Thymus (tissue), 14 donors: ENCODE measurements at places on chromosomes 6 and 20.

DNA sequence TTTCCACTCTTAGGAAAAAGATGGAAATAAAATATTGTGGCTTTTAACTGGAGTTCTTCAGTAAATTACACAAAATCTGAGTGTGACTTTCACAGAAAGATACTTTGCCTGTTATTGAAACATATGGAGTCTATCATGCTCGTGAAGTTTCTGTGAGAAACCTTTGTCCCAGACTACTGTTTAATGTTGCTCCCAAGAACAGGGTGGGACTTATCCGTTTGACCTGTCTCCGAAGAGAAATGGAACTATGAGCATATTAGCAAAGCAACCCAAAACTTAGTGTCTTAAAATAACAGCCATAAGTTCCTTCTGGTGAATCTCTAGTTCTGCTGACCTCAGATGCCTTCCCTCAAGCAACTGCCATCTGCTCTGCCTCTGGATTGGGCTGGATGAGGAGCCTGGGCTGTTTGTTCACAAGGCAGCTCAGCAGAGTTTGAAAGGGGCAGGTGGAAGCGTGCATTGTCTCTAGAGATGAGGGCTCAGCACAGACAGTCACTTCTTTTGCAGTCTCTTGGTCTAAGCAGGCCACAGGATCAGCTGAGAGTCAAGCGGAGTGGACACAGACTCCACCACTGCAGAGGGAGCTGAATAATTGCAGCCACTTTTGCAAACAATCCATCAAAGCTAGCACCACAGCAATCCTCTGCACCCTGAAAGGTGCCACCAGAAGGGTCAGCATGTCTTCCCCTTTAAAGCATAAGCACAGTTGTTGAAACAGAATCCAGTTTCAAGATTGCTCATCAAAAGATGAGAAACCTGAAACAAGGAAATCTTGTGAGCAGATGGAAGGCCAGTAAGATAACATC, 52.8 kb downstream of the MYB start:
- DNase-seq, result no peak

- no peak for DNase-seq
Measured at GRCh38 chr20:46209930-46210671, 92.0 kb downstream of the CD40 start.

DNA sequence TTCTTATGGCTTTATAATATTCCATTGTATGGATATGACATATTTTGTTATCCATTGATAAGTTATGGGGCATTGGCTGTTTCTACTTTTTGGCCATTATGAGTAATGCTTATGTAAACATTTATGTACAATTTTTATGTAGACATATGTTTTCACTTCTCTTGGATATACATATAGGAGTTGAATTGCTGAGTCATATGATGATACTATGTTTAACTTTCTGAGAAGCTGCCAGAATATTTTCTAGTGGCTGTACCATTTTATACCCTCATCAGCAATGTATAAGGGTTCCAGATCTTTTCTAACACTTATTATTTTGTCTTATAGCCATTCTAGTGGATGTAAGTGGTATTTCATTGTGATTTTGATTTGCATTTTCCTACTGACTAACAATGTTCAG, 23.1 kb downstream of the OTOR start:
- no peak for DNase-seq

- DNase-seq, result no peak
Measured at GRCh38 chr6:23584134-23584763, 541.8 kb upstream of the NRSN1 start.
